Lung (tissue), 17 donors: ENCODE measurements at places on chromosomes 5 and 9.

- peak; percentile 94 for DNase-seq
These were observed 14.4 kb downstream of the PDE6A start for GRCh38 chr5:149930043-149930748.

DNA sequence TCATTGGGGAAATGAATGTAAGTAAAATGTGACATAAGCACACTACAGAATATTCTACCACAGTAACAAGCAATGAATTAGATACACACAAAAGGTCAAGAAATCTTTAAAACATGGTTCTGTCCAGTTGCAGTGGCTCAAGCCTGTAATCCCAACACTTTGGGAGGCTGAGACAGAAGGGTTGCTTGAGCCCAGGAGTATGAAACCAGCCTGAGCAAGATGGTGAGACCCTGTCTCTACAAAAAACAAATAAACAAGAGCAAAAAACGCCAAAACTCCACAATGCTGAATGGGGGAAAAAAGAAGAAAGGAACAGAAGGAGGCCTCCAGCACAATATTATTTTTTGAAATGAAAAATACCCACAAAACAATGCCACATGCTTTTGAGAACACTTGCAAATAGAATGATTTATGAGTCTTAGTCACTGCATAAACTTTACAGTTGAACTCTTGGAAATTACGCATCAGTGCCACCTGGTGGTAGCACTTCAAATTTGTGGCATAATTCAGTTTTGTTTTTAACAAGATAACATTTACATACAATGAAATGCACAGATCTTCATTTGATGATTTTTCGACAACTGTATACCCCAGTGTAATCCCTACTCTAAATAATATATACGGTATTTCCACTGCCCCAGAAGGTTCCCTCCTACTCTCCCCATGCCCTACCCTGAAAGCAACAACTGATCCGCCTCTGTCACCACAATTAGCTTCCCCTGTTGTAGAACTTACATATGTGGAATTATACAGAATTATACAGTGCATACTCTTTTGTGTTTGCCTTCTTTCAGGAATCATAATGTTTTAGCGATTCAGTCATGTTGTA is 14.4 kb upstream of the SPINK4 start:
- DNase-seq = peak; percentile 88

- peak; percentile 57 for DNase-seq
These were observed 158.7 kb downstream of the NMUR2 start for GRCh38 chr5:152246401-152246800.

DNA sequence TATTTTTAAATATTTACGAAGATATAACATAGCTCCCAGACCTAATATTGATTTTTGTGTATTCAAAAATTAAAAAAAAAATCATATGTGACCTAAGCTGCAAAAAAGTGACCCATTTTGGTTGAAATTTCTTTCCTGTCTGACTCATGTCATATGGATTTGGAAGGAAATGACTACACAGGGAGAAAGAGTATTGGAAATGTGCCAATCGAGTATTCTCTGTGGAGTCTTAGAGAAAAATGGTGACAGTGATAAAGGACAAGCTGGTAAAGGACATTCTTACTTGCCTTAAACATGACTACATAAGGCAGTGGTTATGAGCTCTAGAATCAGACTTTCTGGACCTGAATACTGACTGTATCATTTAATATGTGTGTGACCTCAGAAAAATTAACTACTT is 262.9 kb upstream of the PTPRD start:
- no peak for DNase-seq
